SK-N-DZ (cell line): ENCODE measurements at places on chromosomes 16 and 17.

GRCh38 chr16:23949630-23950290 lies 114.0 kb downstream of the PRKCB start:
- no peak for DNase-seq

DNA sequence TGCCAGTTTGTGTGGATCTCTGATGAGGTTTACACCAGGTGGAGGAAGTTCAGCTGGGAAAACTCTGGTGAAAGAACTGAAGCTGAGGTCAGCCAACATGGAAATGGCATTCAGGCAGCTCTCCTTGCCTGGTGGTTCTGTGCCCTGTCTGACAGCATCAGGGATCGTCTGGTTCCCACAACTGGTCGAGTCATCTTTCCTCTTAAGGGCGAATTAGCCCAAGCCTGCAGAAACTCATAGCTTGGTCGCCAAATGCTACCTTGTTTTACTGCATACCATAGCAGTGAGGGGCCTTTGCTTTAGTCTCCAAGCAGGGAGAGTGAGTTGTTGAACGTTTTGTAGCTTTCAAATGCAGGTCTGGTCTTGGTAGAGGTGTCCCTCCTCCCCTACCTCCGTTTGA lies 7.2 kb downstream of the PLCG2 start:
- no peak for DNase-seq

- no peak for DNase-seq
Observed at GRCh38 chr16:9072806-9073341, 18.6 kb upstream of the HAPSTR1 start.

DNA sequence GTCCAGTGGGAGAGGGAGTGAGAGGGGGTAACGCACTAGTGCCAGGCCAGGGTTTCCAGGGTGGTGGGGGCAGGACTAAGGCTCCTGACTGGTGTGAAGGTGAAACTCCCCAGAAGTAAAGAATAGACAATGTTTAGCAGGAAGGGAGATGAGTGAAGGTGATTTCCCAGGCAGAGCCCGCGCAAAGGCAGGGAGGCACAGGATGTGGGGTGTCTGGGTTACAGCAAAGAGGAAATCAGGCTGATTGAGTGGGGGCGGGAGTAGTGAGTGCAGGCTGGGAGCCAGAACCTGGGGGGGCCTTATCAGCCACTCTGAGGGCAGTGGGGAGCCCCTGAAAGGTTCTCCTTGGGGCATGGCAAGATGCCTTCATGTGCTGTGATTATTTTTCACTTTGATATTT lies 167.5 kb downstream of the UTP18 start:
- no peak for DNase-seq

DNA sequence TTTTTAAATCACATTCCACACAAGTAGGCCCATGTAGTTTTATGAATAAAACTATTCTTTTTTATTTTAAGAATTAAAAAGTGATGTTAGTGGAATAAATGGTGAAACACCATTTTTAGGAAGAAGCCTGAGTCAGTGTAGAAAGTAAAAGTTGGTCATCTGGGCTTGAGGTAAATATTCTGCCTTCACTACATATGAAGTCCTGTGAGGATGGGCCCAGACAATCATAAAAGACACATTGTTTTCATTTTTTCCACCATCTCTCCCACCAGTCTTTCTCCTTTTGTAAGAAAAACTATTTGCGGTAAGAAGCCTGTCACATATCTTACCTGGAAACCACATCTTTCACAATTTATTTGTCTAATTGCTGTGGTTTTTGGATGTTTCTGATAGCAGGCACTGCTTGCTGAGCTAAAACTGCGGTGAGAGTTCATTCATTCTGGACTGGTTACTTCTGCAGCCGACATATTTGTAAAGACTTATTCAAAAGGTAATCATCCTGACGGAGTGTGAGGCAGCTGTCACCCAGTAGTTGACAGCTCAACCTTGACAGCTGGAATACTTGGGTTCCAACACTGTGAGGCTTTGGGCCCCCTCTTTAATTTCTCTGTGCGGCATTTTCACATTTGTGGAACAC lies 10.6 kb upstream of the RFFL start:
- no peak for DNase-seq
